ENCODE measurements at places on chromosomes 11 and 22. TPM values are rescaled to one million over a fixed set of nuclear protein-coding genes. Genes with fewer than 3 reads are reported as not detected.

GRCh38 chr22:45575607-45576272, 73.1 kb downstream of the FBLN1 start:
- H3K27me3 ChIP-seq: peaks cover 8% of the 10 kb centered on the region
- DNase-seq: no peak
- peaks cover 5% of the 10 kb centered on the region for H3K36me3 ChIP-seq
- H3K4me1 ChIP-seq: no peaks in the 10 kb centered on the region

- H3K4me3 ChIP-seq: no peak overlapping the region
- H3K27me3 ChIP-seq: peaks cover 7% of the 10 kb centered on the region
- DNase-seq: no peak
- no peaks in the 10 kb centered on the region for H3K36me3 ChIP-seq
These were observed 330.0 kb downstream of the TENM4 start for GRCh38 chr11:79110796-79111195.

DNA sequence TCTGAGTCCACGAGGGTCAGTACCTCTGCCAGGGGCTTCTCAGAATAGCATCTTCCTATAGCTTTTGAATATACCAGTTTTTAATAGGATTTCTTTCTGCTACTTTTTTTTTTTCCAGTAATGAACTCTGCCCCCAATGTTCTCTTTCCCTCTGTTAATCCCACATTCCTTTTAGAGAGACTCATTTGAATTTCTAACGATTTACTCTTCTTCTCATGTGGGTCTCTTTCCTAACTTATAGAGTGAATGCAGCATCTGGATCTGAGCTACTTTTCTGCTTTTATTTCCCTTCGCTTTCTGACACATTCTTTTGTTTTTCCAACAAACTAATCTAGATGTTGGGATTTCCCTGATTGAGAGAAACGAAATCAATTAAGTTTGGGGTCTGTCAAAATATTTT, 71.4 kb downstream of the INSC start:
- DNase-seq: no peak
- no peak overlapping the region for H3K4me3 ChIP-seq
- H3K36me3 ChIP-seq: no peaks in the 10 kb centered on the region
- H3K27me3 ChIP-seq: no peaks in the 10 kb centered on the region
- H3K27ac ChIP-seq: no peak overlapping the region
- H3K4me1 ChIP-seq: no peaks in the 10 kb centered on the region

DNA sequence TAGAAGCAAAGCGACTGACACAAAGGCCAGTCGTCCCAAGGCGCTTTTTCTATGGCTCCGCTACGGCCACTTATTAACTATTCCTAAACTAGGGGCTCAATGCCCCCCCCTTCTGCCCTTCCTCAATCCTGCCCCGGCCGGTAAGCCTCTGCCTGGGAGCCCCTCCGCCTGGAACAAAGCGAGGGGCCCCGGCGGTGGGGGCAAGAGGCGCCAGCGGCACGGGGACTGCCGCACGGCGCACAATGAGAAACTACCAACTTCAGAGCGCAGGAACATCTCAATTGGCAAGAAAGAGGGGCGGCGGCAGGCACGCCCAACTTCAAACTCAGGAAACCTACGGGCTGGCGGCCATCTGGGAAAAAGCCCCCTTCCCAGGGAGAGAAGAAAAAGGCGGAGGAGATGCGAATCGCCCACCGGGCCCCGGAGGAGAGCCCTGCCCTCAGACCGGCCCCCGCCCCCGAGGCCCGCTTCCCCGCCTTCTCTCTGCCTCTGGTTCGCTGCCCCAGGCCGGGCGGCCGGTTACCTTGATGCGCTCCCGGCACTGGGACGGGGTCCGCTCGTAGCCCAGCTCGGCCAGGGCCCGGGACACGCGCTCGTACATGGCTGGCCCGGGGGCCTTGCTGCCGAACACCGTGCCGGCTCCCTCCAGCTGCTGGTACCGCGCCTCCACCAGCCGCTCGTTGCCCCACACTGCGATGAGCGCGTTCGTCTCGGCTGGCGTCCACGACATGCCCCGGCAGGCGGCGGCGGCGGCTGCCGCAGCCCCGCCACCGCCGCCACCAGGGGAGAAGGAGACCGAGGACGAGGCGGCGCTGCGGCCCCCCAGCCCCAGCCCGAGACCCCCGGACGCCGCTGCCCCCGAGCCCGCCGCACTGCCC, 619 bp downstream of the MSANTD2 start:
- H3K36me3 ChIP-seq: no peaks in the 10 kb centered on the region
- H3K27ac ChIP-seq: peak overlapping the region; percentile 88
- peaks cover 28% of the 10 kb centered on the region for H3K4me1 ChIP-seq
- peaks cover 7% of the 10 kb centered on the region for H3K27me3 ChIP-seq
- DNase-seq: peak; percentile 57

The TRIM29 gene
- total RNA-seq: not detected

Measured in endothelial cell (in vitro differentiated cells).